ENCODE measurements at places on chromosomes 1 and 21.

DNA sequence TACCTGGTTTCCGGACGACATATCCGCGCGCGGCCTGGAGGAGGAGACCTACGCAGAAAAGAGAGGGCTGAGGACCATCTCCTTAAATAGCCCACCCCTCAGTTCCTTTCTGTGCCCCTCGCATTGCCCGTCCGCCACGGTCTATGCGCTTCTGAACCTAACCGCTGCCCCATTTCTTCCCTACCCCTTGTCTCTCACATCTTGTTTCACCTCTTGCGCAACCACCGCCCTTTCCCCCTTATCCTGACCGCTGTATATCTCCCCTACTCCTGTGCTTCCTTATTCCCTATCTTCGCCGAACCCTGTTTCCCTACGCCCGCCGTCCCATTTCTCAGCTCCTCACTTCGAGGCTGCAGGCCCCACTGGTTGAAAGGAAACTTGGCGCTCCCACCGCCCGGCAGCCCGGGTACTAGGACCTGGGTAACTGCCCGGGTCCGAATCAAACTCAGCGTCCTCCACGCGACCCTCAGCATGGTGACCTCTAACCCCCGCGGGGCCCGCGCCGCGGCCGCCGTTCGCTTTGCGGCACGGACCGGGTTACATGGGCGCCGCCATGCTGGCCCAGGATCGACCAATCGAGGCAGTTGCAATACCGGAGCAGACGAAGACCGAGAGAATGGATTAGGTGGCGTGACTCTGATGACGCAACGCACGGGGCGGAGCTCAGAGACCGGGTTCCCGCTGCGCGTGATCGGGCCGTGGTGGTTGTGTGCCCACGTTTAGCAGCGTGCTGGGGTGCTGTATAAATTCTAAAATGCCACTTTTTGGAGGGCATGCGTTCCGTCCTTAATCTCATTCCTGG is at the start of gene MRPS15:
MRPS15 (minus strand) TSS at position 582 of the 802 bp plus-strand sequence; CDS start at position 473, 109 bp downstream.
- DNase-seq = peak; percentile 93

DNA sequence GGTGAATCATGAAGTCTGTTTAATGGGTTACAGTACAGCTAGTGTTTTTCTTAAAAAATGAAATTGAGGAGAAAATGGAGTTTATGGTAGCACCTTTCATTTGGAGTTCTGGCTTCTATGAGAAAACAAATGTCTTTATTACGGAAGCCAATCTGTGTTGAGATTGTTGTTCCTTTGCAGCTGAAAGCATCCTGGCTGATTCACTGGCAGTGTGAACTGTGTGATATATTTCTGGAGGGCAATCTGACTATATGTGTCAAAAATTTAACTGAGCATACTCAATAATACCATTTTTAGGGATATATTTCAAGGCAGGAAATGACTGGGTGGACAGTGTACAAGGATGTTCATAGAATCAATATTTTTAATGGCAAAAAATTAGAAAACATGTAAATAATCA is 46.6 kb upstream of the LYST start:
- DNase-seq = peak; percentile 80

DNA sequence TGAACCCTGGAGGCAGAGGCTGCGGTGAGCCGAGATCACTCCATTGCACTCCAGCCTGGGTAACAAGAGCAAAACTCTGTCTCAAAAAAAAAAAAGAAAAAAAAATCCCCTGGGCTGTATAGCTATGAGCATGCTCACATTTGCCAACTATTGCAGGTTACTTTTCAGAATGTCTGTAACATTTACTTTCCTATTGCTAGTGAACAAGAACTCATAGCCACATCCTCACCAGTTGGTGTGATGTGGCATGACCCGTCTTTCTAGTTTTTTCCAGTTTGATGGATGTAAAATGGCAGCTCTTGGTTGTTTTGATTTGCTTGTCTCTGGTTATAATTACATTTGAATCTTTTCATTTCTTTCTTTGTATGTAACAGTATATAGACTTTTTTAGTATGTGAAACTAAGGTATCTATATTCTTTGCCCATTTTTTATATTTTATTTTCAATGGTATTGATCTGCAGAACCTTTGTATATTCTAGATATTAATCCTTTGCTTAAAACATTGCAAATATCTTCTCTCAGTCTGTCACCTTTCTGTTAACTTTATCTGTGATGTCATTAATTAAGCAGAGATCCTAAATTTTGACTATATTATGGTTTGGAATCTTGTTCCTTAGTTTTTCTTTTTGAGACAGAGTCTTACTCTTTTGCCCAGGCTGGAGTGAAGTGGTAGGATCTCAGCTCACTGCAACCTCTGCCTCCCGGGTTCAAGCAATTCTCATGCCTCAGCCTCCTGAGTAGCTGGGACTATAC is 11.6 kb downstream of the MED18 start:
- no peak for DNase-seq

DNA sequence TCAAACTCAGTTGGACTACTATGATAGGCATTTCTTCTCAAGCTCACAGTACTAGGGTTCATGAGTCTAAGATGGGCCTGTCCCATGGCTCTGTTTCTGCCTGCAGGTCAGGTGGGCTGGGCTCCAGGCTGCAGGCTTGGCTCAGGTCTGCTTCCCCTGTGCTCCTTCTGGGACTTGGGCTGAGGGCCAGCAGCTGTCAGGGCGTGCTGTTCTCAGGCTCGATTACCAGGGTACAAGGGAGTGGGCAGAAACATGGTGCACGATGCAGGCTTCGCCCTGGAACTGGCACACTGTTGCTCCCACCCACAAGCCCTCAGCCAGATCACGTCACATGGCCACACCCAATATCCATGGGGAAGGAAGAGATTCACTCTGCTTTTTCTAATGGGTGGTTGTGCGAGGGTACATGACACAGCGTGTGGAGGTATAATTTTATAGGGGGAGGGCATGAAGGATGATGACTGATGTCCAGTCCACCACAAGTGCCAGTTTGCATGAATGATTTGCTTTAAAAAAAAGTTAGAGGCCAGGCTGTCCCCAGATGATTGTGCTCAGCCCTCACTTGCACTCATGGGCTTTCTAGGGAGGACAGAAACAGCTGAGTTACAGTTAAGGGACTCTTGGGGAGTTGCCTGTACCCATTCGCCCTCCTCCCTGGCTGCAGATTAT is 118.0 kb downstream of the ACTL8 start:
- DNase-seq = no peak

DNA sequence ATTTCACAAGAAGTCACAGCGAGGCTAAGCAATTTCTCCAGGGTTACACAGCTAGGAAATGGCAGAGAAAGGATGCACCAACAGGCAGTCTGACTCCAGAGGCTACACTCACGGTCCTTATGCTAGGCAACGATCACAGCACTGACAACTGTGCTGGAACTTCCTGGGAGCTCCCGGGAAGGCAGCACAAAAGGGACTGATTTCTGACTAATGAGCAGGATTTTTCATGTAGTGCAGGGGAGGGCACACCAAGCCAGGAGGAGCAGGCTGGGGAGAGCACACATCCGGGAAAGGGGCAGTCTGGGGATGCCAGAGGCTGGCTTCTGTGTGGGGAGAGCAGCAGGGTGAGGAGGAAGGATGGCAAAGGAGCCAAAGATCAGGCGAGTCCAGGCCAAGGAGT is 486.7 kb downstream of the OMA1 start:
- DNase-seq = no peak

DNA sequence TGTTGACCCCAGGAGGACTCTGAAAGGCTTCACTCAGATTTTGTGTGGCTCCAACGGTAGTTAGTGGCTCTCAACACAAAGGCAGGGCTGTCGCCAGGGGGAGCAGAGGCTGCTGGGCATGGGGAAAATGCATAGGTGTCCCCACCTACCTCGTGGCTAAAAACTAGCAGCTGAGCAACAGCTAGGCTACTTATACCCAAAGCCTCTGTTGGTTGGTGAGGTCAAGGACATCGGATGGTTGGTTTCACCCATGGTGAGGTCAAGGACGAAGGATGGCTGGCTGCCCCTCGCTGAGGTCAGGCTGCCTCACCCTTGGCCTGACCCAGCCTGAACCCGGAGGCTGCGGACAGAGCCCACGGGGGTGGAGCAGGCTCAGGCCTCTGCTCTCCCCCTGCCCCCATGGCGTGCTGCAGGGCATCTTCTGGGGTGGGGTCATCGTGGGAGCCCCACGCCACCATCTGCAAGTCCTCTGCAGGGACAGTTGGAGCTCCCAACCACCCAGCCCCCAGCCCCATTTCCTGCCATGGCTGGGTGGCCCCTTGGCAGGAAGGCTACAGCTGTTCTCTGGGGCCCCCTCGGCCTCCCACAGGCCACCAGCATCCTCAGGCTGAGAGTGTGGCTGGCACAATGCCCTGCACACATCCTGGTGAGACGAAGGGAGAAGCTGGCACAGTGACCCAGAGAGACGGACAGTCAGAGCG is 8.5 kb upstream of the GNB1 start:
- no peak for DNase-seq

DNA sequence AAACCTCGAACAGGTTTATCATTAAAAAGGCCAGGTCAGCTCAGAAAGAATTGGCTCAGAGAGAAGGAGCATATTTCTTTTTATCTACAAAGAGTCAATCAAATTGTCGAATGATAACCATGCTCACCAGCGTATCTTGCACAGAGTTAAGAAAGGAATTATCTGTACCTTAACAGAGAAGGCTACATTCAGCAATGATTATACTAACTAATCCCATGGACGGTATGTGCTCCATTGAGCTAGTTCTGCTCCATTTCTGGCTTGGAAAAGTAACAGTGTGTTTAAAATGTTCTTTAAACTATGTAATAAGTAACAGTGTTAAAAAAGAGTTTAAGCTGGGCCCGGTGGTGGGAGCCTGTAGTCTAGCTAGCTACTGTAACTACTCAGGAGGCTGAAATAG is 4.2 kb downstream of the UBR4 start:
- no peak for DNase-seq

DNA sequence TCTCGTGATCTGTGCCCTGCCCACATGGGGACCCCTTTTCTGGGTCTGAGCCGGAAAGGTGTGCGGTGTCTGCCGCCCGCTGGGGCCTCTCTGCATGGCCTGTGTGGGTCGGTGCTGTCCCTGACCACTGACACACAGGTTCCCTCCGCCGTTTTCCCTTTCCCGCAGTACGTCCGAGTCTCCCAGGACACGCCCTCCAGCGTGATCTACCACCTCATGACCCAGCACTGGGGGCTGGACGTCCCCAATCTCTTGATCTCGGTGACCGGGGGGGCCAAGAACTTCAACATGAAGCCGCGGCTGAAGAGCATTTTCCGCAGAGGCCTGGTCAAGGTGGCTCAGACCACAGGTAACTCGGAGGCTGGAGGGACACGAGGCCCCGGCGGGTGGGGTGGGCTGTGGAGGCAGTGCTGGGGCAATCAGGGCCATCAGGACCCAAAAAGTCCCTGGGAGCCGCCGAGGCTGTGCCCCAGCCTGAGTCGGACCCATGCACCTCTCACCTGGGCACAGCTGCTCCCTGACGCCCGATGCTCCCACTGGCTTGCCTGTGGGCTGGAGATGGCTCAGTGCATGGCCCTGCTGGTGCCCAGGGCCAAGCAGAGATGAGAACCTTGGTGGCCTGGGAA is 13.3 kb downstream of the TRPM2 start:
- no peak for DNase-seq

- peak; percentile 9 for DNase-seq
Observed at GRCh38 chr1:84089867-84090266, 54.2 kb upstream of the PRKACB start.

- DNase-seq = no peak
Observed at GRCh38 chr1:63663873-63664272, 70.7 kb downstream of the PGM1 start.

GRCh38 chr1:152980676-152981075 is 3.2 kb upstream of the SPRR1A start:
- no peak for DNase-seq

DNA sequence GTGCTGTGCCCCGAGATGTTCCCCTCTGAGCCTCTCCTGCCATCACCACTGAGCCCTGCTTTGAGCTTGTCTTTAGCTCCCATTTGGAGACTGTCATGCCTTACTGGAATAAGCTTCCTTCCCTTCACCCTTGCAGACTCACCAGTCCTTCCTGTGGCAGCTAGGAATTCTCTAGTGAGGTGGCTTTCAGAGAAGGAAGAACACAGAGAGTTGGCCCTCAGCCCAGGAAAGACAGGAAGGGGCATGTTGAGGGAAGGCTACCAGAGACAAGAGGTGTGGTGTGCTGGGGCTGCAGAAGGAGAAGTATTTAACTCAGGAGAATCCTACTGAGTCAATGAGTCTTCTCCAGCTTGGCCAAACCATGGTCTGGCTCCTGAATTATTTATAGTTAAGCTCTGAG is 76.3 kb downstream of the UCK2 start:
- peak; percentile 91 for DNase-seq

DNA sequence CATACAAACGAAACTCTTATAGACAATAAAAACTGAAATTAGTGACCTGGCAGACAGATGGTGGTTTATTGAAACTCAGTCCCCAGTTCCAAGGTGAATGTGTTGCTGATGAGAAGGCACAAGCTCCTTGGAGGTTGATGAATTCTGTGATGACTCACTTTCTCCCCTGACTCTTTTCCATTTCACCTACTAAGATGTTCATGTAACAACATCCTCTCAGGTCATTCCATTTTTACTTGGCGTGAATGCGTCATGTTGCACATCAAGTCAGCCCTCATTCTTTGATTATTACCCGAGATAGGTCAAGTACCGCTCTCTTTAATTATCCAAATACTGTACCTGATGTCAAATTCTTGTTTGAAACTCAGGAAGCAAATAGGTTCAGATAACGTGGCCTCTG is 10.1 kb upstream of the IL10RB start:
- no peak for DNase-seq

DNA sequence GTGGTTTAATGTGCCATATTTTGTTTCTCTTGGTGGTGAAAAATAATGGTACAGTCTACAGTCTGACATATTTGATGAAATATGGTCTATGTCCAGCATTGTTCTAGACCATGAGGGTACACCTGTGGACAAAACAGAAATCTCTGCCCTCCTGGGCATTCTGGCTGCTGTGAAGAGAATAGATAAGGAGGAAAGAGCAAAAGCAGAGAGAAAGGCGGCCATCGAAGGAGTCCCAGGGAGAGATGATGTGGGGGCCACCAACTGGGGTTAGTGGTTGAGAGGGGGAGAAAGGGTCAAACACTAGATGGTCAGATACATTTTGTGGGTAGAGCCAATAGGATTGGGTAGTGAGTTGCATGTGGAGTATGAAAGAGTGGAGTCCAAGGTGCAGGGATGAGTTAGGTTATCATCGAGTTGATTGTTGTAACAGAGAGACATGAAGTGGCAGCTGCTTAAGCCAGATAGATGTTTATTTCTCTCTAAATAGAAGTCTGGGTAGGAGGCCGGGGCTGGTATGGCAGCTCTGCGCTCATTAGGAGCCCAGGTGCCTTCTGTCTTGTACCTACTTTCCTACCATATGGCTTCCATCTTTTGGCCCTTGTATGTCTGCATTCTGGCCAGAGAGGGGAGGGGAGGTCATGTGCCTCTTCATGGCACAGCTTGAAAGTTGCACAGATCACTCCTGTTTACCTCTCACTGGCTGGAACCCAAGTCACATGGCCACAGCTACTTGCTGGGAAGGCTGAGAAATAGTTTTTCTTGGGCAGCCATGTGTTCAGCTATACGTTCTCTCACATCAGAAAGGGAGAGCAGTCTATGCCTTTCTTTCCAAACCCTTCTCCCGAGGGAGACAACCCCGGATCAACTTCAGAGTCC is 13.0 kb downstream of the UBE4B start:
- no peak for DNase-seq

GRCh38 chr1:51336004-51336403 is 5.6 kb upstream of the TTC39A start:
- no peak for DNase-seq

GRCh38 chr1:110816945-110817344 is 56.0 kb upstream of the CD53 start:
- no peak for DNase-seq

Measured in EH (cell line).